ENCODE measurements at places on chromosomes 6 and 20.

DNA sequence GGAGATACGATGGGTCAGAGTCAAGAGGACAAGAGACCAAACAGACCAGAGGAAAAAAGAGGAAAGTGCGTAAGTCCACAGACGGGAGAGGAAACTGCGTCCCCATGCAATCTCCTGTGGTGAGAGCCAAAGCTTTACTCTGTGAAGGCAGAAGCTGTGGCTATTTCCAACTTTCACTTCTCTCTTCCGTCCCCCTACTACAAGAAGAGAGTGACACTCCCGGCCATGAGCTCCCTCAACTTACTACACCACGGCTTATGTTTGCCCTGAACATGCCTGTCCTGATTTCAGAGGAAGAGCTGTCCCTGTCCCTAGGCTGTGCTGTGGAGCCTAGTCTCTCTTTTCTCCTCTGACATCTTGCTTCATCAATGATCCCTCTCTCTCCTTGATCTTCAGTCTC lies 11.5 kb upstream of the SSR1 start:
- no peak for DNase-seq

DNA sequence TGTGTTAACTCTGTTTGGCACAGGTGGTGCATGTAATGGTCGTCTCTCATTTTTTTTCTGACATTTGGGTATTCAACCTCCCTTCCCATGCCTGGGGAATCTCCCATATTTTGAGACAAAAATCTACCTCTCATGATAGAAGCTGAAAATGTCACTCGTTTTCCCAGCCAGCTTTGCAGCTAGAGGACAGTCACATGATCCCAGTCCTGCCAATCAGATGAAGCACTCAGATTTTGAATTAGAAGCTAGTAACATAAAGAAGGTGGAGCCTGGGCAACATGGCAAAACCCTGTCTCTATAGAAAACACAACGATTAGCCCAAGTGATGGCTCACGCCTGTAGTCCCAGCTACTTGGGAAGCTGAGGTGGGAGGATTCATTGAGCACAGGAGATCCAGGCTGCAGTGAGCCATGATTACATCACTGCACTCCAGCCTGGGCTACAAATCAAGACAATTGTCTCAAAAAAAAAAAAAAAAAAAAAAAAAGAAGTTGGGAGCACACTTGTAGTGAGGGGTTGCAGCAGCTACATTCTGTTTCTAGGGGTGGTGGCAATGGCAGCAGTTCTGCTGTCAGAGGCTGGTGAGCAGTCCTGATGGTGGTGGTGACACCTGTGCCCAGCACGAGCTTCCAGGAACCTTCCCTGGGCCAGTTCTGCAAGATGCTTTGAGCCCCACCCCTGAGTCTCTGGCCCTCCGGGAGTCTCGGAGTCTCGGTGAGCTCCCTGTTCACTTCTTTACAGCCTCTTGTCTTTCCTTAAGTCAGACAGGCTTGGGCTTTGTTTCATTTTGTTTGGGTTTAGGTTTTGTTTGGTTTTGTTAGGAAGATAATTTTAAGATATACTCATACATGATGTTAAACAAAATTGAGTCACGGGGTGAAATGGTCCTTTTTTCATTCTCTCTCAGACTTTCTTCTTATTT lies 94.1 kb upstream of the KCNG1 start:
- DNase-seq: peak; percentile 39

DNA sequence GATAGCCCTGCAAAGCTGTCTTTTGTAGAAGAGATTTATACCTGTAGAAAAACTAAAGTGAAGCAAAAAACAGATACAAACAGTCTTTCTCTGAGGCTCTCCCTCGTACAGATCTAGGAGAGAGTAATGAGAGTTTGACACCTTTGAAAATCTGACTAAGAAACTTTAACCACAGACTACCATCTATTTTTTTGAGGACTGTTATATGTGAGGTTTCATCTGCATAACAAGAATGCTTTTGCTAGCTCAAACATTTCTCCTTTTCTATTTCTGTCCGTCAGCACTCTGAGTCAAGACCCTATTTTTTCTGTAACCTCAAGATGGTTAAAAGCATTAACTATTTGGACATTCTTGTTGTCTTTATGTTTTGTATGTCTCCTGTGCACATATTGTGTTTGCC lies 193.0 kb downstream of the BTBD3 start:
- peak; percentile 20 for DNase-seq

GRCh38 chr20:9126527-9126926 lies 57.6 kb downstream of the PLCB4 start:
- no peak for DNase-seq

DNA sequence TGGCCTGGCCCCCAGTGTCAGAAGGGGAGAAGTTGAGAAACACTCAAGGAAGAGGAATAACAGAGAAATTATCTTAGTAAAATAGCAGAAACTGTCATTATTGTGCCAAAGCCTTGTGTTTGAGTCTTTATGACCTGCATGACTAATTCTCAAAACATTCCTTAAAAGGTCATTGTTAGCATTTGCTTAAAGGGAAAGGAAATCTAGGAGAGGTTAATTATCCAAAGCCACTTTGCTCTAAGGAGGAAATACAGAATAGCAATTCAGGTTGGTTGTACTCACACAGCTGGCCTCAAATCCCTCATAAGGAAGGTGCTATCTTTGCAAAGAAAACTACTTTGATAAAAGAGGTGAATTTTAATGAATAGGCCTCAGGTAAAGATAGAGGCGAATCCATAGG lies 516.7 kb downstream of the CBLN4 start:
- DNase-seq: no peak

- DNase-seq: peak; percentile 72
Observed at GRCh38 chr6:105900125-105900937, 185.8 kb upstream of the PRDM1 start.

GRCh38 chr6:116997496-116997895 lies 120.5 kb downstream of the RFX6 start:
- no peak for DNase-seq

GRCh38 chr6:118996289-118996820 lies 61.4 kb upstream of the MCM9 start:
- DNase-seq: no peak

DNA sequence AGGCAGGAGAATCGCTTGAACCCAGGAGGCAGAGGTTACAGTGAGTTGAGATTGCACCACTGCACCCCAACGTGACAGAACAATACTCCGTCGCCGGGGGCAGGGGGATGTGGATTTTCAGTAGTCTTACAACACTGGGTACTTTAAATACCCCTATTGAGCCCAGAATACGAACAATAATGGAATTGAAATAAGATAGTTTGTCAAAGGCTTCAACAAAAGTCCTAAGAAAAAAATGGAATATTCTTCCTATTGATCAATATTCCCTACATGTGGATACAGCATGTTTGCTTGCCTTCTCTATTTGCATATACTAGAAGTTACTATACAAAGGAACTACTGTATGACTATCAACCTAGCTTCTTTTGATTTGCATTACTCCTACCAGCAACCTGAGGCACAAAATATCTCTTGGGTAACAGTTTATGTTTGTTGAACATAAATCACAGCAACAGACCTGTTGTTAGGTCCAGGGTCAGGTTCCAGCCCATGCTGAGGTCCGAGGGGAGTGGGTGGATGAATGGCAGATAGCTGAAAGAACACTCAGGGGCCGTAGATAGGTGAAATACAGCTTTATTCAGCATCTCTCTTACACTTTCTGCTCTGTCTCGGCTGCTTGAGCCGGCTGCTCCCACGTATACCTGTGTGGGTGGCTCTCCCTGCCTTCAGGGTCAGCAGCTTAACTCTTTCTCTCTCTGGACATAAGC lies 23.8 kb downstream of the MAN1A1 start:
- no peak for DNase-seq

GRCh38 chr6:140542863-140543262 lies 1168.4 kb upstream of the CITED2 start:
- DNase-seq: no peak

DNA sequence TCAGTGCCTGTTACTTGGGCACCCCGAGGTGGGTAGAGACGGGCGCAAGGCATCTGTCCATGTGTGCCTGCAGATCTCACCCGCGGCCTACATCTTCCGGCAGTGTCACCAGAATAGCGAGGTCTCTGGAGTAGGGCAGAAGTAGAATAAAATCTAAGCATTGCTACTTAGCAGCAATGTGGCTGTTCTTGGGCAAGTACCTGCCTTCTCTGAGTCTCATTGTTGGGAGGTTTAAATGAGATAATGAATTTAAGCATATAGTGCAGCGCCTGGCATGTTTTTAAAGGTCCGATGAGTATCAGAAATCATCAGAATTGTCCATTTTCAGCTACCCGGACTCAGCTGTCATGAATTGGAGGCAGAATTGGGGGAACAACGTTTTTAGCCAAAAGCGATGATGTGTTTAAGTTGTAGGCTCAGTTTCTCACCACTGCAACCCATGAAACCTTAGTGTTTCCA lies 800 bp downstream of the ABCC10 start:
- DNase-seq: peak; percentile 10

DNA sequence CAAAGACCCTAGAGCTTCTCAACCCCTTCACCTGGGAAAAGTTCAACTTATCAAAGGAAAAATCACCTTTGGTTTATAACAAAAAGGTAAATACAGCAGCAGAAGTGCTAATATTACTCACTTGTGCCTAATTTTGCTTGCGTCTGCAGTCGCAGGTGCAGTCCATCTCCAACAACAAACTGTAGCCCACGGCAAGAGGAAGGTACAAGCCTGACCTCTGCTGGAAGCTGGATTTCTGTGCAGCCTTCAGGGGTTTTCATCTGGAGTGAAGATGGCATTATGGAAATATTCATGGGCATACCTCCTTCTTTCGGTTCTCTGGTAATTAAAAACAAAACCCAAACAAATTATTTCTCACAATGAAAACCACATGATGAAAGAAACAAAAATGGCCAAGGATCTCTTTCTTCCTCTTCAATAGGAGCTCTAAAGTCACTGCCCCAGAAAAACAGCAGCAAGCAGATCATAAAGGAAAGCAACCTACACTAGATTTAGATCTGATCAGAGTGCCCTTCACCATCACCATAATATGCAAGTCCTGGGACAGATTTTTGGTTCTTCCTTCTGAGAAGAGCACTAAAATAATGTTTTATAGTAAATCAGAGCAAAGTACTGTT lies 7.8 kb downstream of the UBE3D start:
- DNase-seq: peak; percentile 69

DNA sequence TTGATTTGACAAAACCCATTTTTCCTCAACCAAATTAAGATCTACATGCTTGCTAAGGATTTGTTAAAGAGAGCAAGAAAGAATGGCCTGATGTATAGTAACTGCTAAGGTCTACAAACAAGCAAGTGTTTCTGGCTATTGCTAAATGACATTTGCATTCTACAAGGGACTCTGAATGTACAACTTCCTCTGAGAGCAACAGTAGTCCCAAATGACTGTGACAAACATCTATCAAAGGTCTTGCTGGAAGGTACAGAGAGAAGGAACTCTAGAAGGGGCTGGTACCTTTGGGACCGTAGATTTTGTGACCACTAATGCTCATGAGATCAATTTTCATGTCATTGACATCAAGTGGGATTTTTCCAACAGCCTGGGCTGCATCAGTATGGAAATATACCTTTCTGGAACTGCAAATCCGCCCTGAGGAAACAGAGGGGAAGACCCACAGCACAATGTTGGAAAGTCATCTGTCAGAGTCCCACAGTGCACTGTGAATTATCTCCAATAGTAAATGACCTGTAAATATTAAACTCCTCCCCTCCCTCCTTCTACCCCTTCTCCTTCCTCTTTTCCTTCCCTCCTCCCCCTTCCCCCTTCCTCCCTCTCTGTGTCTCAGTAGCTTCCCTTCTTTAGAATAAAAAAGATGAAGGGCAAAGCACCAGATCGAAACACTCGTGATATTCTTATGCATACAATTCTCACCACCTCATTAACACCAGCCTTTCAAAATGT lies 15.9 kb upstream of the CPNE1 start:
- no peak for DNase-seq

- peak; percentile 41 for DNase-seq
Observed at GRCh38 chr6:87658516-87658915, 43.5 kb downstream of the AKIRIN2 start.

- DNase-seq: peak; percentile 72
Observed at GRCh38 chr6:127516662-127517273, 2.4 kb downstream of the MTCL3 start.

GRCh38 chr6:33215271-33216116 lies 7.2 kb downstream of the RING1 start:
- DNase-seq: no peak

GRCh38 chr6:168826726-168827585 lies 386.0 kb downstream of the SMOC2 start:
- DNase-seq: no peak

- no peak for DNase-seq
Observed at GRCh38 chr6:142860498-142860897, 84.5 kb downstream of the HIVEP2 start.

DNA sequence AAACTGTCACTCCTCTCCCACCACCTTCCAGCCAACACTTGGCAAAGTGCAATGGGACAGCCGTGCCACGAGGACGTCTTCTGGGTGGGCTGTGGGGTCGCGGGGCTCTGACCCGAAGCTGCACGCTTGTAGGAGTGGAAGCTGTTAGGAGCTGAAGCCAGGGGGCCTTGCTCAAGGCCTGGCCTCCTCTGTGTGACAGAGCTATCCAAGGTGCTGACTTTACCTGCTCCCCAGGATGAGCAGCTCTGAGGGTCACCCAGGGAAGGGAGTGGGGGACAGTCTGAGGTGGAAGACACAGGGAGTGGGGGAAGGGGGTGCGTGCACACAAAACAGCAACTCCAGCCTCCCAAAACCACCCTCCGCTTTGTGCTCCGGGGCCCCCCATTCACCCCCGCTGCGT lies 17.5 kb upstream of the CHRNA4 start:
- no peak for DNase-seq

- no peak for DNase-seq
Observed at GRCh38 chr20:57290178-57290484, 23.7 kb upstream of the BMP7 start.

DNA sequence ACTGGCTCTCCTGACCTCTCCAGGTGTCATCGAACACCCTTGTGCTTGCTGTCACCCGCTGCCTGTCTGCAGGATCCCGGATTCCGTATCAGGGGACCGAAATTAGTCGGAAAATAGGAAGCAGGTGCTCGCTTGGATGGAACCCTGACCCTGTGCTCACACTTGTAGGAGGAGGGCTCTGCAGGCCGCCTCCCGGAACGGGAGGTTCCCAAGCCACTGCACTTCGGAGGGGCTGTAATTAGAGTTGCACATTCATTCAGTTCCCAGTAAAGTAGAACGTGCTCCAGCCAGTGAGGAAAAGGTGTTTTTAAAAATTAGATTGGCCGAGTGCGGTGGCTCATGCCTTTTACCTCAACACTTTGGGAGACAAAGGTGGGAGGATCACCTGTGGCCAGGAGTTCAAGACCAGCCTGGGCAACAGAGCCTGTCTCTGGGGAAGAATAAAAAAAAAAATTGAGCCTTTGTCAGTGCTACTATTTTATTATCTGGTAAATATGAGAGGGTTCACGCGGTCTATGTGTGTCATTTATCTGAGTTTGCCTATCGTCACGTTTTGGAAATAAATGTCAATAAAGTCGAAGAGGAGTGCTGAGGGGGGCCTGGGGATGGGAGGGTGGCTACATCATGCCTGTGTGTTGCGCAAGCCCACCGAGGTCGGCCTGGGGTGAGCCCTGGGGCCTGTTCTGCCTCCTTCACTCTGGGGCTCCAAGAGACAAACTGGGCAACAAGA lies 1.5 kb upstream of the GMEB2 start:
- DNase-seq: peak; percentile 81
